ENCODE measurements at places on chromosomes 11 and 22.

GRCh38 chr11:76653674-76654284, 16.8 kb downstream of the LRRC32 start:
- no peak for DNase-seq

GRCh38 chr11:81497202-81497804, 1236.4 kb downstream of the FAM181B start:
- DNase-seq: no peak

GRCh38 chr11:35343033-35343598, 76.2 kb downstream of the SLC1A2 start:
- no peak for DNase-seq

- DNase-seq: no peak
Measured at GRCh38 chr22:39098576-39098975, 1.5 kb downstream of the APOBEC3H start.

- DNase-seq: no peak
Measured at GRCh38 chr22:20645954-20646353, 128.0 kb upstream of the SERPIND1 start.

All from hypothalamus (tissue), 51 donors.